Gastroesophageal sphincter (tissue), 4 donors: ENCODE measurements at places on chromosomes 6 and 20.
A peak's percentile ranks its signal among the peaks of the same experiment; 100 is the strongest.

GRCh38 chr20:17898548-17898994 lies 70.0 kb downstream of the SNX5 start:
- peak; percentile 53 for ATAC-seq

DNA sequence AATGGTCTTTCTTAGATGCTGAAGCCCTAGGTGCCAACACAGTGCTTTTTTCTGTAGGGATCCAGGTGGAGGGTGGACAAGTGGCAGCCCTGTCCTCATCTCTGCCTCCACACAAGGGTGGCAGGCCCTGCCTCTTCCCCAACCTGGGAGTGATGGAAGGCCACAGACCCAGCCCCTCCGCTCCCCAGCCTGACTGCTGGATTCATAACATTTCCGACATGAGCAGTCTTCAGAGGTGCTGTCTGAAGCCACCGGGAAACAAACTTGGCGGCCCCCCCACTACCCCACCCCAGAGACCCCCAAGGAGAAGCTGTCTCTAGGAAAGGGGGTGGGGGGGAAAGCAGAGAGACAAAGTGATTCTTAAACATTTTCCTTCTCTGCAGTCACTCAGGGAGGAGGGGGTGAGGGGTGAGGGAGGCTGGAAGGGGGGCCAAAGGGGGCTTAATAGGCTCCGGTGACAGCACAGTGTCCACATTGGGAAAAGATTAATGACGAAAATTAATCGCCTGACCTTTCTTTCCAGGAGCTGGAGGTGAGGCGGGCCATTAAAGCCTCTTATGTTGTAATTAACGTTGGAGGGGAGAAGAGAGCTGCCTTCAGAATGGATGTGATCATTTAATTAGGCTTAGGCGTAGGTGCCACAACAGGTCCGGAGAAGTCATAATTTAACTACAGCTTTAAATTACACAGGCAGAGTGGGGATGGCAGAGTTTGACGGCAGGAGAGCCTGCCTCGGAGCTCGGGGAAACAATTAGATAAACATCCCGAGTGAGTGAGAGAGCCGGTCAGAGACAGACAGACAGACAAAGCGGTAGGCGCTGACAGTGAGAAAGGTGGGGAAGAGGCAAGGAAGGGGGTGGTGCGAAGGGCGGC lies 76.8 kb upstream of the FOXP4 start:
- no peak for ATAC-seq

DNA sequence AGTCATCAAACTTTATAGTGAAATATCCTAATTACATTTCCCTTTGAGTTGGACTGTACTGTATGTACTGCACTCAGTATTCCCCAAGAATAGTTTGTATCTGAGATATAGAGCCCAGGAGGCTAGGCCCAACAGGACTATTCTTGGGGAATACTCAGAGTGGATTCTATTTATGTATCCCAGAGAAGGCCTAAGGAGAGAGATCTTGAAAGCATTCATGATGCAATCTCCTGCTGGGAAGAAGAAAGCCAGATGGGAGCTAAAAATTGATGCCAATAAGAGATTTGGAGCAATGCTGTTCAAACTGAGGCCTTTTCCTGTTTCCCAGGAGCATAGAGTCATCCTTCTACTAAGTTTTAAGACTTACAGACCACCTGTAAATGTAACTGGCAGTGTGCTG lies 452.1 kb upstream of the PLCB4 start:
- ATAC-seq = peak; percentile 71

DNA sequence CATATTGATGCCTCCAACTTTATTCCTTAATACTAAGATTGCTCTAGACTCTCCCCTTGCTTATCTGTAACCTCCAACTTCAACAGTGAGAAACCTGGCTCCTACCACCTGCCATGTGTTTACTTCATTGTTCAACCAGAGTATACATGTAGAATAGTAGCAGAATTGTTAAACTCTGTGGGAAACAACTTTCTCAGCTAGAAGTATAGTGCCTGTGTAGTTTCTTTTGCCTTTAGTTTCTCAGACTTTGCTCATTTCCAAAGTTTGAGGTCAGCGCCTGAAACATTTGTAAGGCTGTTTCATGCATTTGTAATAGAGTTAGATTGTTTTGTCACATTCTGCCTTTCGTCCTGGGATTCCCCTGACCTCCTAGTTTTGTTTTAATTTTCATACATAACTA lies 34.9 kb upstream of the HECA start:
- ATAC-seq = no peak

DNA sequence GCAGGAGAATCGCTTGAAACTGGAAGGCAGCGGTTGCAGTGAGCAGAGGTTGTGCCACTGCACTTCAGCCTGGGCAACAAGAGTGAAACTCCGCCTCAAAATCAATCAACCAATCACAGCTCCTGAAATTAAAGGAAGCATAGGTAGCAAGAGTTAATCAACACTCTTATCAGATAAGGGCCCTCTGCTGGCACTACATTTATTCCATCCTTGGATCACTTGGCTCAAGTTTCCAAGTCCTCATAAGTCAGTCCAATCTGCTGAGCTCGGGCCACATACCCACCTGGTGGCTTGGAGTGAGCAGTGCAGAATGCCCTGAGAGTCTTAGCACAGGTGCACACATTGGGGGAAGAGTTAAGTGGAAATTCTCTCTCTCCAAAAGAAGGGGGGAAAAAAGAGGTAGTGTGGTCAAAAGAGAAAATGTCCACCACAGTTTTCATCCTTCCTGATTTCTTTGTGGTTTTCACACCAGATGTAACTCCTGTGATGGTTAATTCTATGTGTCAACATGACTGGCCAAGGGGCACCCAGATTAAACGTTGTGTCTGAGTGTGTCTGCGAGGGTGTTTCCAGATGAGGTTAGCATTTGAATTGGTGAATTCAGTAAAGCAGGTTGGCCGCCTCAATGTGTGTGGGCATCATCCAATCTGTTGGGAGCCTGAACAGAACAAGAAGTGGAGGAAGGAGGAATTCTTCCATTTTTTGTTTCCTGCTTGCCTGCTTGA lies 14.2 kb upstream of the FAM8A1 start:
- no peak for ATAC-seq

DNA sequence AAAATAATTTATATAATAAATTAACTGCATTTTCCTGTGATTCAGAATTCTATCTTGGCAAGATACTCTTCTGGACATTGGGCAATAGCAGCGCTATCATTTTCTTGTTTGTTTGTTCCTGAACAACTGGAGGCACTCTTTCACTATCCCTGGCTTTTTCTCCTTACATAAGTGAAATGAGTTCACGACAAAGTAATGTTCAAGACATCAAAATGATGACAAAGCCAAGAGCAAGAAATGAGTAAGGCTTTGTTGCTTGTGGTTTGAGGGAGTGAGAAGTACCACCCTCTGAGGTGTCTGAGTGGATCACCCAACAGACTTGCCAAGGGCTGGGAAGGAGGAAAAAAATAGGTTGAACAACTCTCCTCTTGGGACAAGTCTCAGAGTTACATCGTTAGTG lies 466.6 kb upstream of the JAG1 start:
- peak; percentile 68 for ATAC-seq

DNA sequence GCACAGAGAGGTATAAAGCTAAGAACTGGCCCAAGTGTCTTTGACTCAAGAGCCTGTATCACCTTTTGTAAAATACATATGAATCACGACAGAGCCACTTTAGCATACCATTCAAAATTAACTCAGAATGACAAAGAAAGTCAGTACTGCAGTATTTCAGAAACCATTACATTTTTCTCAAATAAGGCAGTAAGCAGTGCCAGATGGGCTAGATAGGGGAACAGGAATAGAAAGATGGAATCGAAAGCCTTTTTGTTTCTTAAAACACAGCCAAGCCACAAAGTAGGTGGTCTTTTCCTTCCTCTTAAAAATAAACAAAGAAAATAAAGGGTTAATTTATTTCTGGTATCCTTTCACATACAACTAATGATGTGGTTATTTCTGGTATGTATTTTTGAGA lies 10.3 kb downstream of the CLDN20 start:
- no peak for ATAC-seq

DNA sequence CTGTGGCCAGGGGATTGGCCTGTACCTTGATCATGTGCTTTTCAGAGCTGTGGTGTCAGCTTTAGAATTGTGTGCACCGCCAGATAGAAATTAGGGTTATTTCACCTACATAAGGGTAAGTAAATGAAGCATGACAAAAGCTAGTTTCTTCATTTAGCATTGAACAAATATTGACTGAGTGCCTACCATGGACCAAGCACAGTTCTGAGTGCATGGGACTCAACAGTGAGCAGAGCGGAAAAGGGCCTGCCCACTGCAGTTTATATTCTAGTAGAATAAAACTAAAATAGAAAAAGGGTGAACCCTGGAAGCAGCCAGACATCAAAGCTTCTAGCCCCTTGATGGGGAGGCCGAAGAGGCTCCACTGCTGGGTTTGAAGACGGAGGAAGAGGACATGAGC lies 25.6 kb downstream of the ECT2L start:
- no peak for ATAC-seq

DNA sequence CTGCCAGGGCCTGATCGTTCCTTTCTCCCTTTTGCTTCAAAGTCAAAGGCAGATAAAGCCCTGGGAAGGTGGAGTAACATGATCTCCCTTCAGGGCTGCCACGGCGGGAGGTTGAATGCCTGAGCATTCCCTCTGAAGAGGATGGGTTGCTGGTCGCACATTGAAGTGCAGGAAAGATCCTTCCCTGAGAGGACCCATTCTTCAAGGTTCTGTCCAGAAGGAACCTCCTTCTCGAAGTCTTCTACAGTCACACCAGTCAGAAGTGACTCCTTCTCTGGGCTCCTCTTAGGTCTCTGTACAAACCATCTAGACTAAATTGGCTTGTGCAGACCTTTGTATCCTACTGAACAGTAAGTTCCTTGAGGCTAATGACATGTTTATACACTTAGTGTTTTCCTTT lies 192.6 kb upstream of the VGLL2 start:
- no peak for ATAC-seq

DNA sequence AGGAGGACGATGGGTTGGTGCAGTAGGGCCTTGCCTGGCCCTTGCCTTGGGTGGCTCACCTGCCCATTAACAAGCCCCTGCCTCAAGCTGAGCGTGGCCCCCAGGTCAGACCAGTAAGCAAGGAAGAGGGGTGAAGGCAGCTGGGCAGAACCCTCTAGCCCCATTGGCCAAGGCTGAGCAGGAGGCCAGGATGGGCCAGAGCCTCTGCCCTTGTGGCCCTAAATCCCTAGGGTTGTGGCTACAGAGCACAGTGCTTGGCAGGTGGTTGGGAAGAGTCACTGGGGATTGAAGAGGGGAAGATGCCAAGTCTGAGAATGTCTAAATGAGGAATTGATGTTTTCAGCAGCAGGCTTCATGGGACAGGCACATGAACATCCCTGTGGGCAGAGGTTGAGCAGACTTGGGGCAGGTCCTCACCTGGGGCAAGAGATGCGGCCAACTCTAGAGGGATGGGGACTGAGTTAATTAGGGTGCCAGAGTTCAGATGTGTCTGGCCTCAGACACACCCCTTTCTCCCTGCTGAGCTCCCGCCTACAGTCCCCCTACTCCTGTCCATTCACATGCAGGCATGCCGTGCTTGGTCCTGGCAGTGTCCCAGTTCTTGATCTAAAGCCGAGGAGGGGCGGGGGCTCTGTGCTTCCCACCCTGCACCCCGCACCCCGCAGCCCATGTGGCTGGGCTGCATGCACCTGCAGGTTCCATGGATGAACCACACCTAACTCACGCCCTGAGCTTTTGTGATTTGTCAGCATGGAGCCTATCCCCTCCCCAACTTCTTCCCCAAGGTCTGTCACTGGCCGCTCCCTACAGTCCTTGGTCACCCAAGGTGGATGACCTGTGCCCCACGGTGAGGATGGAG lies 9.8 kb downstream of the GTSF1L start:
- ATAC-seq = no peak

- no peak for ATAC-seq
These were observed 38.8 kb downstream of the ISM1 start for GRCh38 chr20:13259921-13260320.

DNA sequence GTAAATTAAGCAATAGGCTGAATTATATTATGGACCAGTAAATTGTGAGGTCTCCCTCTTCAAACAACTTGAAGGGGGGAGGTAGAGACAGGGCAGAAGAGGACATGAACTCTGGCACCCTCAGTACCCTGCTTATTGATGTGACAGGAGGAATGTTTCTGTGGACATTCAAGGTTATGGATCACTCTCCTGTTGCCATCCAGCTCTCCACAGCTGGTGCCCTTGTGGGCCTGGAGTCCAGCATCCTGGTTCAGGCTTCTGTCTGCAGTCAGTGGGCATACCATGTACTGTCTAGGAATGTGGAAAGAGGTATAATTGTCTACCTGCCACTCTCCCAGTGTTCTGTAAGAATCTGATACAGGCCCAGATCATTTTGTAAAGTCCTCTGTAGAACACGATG lies 55.6 kb downstream of the FAM120B start:
- no peak for ATAC-seq

DNA sequence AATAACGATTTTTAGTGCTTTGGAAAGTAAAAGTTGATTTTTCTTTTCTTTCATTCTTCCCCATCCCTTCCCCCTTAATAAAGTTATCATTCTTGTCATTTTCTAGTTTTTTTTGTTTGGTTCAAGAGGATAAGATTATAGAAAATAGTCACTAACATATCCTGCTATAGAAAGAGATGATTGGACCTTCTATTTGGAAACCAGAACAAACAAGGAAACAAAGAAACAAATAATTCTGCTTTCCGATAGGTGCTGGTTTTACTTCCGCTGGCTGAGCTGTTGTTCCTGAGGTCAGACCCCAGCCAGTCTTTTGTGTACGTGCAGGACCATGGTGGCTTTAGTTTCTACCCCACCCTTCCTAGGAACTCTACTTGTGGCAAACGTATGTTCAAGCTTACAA lies at the start of gene CDH26:
Gene CDH26, plus strand, starts transcription at position 301 of the 400 bp plus-strand sequence. CDS start 304 bp downstream, outside the sequence.
- no peak for ATAC-seq

- ATAC-seq = no peak
These were observed 41.5 kb downstream of the PLCB4 start for GRCh38 chr20:9110365-9110764.

- no peak for ATAC-seq
These were observed 2.4 kb upstream of the SCGN start for GRCh38 chr6:25649611-25650010.

DNA sequence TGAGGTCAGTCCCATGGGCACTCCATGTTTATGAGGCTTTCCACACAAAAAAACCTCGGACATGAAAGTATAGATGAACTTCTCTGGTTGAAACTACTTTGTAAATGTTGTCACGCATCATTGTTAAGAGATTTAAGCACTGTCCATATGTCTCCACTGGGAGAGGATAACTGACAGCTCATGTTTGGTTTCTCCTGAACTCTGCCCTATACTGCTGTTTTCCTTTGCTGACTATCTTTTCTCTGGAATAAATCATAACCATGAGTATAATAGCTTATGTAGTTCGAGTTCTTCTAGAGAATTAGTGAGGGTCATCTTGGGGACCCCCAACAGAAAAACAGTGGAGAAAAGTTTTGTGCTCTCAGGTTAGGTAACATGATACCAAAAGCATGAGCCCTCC lies 14.3 kb downstream of the THEMIS start:
- ATAC-seq = no peak

DNA sequence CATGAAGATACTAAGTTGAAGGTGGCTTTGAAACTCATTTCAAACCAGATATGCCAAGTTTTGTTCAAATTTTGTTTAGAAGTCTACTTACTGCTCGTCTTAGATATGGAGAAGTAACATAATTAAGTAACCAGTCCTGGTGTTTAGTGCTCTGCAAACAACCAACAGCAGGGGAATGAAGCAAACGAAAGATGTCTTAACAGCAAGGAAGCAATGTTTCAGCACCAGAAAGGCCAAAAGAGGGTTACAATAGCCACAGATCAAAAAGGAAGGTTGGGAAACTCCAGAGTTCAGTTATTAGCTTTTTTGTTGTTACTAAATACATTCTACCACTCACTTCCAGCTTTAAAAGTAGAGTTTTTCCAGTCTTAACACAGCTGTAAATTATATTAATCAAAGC lies 45.1 kb downstream of the LHFPL5 start:
- no peak for ATAC-seq
